Activated T-helper 1 cell treated with Interleukin-2 at 50 U/mL for 16 hours (primary cell): ENCODE measurements at places on chromosomes 4 and X.
A peak's percentile ranks its signal among the peaks of the same experiment; 100 is the strongest.

DNA sequence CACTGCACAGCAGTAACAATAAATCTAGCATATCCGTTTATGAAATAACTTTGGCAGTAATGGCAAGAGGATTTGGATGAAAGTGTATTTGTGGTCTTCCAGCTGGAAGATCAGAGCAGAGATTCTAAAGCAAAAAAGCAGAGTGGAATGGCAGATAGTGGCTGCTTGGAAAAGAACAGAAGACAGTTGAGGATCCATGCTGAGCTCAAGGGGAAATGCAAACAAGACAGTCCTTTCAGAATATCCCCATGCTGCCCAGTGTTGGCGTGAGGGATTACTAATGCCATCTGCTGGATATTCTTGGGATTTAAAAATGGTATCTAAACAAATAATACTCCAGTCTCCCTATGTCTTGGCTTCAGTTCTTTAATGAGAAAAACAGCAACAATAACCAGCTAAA is 629.1 kb upstream of the ATOH1 start:
- DNase-seq, result no peak

- DNase-seq, result no peak
Observed at GRCh38 chr4:11106190-11106589, 322.5 kb downstream of the HS3ST1 start.

DNA sequence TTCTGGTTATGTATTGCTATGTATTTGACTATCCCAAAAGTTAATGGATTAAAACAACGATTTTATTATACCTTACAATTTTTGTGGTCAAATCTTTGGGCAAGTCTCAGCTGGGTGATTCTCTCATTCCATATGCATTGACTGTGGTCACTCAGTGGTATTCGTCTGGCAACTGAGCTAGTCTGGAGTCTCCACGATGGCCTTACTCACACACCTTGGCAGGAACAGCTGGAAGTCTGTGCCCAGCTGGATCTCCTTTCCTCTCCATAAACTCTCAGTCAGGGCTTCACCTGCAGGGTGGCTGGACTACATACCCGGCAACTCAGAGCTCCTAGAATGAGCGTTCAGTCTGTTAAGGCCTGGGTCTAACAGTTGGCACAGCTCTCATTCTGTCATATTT is 141.1 kb upstream of the WDFY3 start:
- no peak for DNase-seq

GRCh38 chrX:2589186-2590020 is 88.6 kb upstream of the DHRSX start:
- DNase-seq, result no peak

DNA sequence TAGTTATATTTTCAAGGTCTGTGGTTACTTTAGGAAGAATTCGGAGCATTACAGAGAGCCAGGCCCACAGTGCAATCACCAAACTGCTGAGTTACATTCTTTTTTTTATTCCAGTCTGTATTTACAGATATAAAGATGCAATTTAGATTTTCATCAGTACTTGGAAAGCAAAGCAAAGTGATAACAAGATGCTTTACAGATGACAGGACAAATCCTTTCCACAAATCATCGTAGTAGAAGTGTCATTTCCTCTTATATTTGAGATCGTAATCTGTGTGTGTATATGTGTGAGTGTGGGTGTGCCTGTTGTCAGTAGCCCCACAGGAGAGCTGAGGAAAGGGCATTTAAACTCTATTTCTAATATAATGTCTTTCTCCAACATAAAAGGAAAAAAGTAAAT is 1893.7 kb downstream of the STIM2 start:
- no peak for DNase-seq

GRCh38 chrX:427812-428725 is 41.4 kb upstream of the PPP2R3B start:
- no peak for DNase-seq

DNA sequence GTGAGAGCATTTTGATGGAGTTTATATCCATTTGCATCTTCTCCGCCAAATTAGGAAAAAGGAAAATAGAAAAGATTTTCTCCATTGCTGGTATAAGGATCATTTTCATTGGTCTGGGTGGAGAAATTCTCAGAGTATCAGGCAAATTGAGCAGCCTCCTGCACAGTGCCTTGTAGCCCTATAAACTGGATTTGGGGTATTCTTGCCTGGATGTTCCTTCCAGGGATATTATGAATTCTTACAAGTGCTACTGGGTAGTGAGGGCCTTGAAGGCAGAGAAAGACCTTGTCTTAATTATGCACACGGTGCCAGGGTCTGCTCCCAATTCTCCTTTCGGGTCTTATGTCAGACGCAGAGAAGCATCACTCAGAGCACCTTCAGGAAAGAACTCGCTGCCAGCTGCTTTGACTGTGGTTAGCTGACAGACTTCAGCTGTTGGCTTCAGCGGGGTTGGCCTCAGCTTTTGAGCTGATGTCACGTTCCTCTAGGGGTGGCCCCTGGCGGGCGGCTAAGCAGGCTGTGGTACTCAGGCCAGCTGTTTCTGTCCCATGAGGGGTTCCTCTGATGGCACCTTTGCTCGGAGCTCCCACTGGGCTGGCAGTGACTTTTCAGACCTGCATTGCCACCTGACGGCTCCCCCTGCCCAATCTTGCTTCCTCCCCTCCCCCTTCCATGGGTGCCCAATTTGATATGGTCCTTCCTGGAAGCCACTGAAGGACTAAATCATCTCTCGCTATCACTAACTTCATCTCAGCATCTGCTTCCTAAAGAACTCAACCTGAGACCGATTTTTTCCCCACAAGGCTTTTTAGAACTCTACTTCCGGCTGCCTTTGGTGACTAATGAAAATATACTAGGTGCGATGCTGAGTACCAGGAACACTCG is 519.5 kb downstream of the BCOR start:
- DNase-seq, result peak; percentile 9

GRCh38 chr4:37469286-37469685 is 216.9 kb downstream of the RELL1 start:
- DNase-seq, result no peak

- DNase-seq, result no peak
Observed at GRCh38 chr4:57074744-57075143, 35.4 kb downstream of the IGFBP7 start.

- no peak for DNase-seq
Observed at GRCh38 chr4:156931267-156931666, 40.3 kb downstream of the PDGFC start.

GRCh38 chr4:158929939-158930638 is 161.3 kb downstream of the FNIP2 start:
- DNase-seq, result no peak

DNA sequence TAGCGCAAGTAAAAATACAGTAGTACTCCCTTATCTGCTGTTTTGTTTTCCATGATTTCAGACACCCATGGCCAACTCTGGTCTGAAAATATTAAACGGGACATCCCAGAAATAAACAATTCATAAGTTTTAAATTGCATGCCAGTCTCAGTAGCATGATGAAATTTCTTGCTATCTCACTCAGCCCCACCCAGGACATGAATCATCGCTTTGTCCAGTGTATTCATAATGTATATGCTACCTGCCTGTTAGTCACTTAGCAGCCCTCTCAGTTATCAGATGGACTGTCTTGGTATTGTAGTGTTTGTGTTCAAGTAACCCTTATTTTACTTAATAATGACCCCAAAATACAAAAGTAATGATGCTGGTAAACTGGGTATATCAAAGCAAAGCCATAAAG is 158.2 kb upstream of the DDIT4L start:
- no peak for DNase-seq

- DNase-seq, result no peak
Observed at GRCh38 chr4:75845992-75846391, 56.3 kb downstream of the PPEF2 start.

DNA sequence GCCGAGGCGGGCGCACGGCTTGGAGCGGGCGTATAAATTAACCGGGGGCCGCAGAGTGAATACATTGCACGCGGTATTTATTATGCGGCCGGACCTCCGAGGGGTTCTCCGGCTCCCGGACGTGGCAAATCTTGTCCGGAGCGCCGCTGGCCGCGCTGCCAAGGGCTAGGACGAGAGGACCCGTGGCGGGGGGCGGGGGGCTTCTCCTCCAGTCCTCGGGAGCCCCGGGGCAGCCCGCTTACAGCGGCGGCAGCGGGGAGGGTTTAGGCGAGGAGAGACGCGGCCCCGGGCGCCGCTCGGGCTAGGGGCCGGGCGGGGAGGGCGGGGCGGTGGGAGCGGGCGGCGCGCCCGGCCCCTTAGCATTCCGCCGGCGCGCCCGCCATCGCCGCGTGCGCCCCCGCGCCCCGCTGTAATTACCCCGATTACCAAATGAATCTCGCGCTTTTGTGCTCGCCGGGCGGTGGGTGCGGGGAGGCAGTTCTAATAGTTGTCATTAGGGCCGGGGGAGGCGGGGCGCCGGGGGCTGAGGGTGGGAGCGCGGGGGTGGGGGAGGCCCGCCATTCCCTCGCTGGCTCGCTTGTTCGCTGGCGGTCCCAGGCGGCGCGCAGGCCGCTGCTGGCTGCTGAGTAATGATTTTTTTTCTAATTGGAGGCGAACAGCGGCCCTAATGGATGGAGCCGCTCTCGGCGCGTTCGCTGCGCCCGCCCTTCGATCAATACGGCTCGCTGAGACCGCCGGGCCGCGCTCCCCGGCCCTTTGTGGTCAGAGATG is 276.6 kb downstream of the BCOR start:
- DNase-seq, result no peak

DNA sequence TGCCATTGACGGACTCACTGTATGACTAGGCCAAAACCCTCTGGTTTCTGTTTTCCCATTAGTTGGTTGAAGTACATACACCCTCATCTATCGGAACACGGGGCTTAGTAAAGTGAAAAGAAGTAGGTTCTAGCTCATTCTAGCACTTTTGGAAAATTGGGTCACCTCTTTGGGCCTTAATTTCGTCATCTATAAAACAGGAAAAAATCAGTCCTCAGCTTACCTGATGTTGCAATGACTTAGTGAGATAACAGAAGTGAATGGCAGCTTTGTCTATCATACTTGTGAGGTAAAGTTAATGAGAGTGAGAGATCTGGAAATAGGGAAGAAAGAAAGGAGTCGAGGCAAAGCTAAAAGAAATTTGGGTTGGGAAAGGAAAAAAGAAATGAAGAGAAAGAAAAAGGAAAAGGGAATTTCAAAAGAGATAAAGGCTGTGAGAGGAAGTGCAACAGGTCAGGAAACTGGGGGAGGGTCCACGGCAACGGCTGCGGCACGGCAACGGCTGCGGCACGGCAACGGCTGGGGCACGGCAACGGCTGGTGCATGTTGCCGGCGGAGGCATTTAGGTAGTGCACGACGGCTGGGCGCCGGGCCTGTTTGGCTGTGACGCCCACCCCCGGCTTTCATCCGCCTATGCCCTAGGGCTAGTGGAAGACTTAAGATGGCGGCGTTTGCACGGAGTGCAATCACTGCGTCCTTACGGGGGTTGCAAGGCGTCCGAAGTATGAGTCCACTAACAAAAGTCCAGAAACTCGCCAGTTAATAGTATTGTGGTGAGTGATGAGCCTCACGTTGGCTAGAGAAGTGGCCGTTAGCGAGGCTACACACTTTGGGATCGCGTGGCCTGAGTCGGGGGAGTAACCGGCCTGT is 360.1 kb upstream of the ZCCHC13 start:
- peak; percentile 85 for DNase-seq

GRCh38 chr4:183249854-183250253 is 70.2 kb downstream of the CLDN22 start:
- no peak for DNase-seq

- no peak for DNase-seq
Observed at GRCh38 chr4:1459081-1459721, 53.0 kb upstream of the NKX1-1 start.

DNA sequence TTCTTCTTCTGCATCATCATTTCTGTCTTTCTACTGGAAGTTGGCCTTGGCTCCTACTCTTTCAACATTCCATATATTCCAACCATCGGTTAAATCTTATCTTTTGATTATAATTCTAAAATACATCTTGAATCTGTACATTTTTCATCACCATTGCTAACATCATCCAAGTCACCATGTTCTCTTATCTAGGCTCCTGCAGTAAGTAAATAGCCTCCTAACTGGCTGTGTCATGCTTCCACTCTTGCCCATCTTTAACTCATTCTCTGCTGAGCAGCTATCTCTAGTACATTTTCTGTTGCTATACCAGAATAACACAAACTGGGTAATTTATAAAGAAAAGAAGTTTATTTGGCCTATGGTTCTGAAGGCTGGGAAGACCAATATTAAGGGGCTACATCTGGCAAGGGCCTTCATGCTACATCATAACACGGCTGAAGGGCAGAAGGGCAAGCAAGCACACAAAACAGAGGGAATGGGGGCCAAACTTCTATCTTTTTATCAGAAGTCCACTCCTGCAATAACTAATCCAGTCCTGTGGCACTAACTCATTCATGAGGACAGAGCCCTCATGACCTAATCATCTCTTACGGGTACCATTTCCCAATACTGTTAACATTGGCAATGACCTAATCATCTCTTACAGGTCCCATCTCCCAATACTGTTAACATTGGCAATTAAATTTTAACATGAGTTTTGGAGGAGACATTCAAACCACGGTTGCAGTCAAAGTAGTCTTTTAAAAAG is 72.2 kb downstream of the ENOX2 start:
- DNase-seq, result no peak

- no peak for DNase-seq
Observed at GRCh38 chr4:172726001-172726423, 442.6 kb upstream of the GALNT7 start.

DNA sequence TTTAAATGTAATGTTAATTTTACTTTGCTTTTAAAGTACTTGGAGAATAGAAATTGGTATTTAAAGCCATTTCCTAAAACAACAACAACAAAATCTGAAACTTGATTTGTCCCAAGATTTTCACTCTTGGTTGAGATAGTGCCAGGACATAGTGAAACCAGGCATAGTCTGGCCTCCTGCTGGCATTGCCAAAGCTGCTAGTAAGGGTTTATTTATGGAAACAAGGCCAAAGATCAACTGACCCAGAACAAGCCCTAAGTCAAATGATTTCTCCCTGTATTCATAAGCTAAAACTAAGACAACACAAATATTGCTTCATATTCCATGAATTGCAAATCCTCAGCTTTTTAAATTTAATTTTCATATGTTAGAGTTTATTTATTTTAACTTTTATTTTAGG is 227.5 kb upstream of the FGF13 start:
- no peak for DNase-seq

DNA sequence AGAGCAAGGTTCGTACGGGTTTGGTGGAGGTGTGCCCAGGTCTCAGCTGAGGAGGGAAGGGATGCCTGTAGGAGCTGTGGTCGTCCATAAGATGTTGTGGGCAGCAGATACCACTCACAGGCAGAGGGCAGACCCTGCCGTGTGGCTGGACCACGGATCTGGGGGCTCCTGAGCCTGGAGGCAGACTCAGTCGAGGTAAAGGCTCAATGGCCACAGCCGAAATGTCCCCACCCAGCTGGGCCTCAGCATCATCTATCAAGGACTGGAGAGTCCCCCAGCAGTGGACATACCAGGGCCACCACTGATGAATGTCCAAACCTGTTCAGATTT is 98.5 kb downstream of the DHRSX start:
- no peak for DNase-seq

DNA sequence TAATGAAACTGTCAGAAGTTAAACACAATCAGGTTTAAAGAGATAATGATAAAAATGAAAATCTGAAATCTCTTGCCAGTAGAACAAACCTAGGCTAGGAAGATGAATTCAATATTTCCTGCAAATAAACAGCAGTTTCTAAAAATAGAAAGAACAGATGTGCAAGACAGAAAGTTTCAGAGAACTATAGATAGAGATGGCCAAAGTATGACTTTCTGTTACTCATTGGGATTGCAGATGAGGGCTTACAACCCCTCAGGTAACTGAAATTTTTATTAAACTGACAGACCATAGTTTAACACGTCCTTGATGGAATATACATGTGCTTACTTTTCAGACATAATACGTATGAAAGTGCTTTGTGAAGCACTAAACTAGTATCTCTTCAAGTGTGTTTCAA is 82.3 kb upstream of the PPARGC1A start:
- DNase-seq, result no peak

GRCh38 chrX:96453139-96453538 is 231.5 kb upstream of the DIAPH2 start:
- DNase-seq, result no peak
